ENCODE measurements at places on chromosomes 12 and 14. TPM values are rescaled to one million over a fixed set of nuclear protein-coding genes. Genes with fewer than 3 reads are reported as not detected.

Gene PHLDA1
- total RNA-seq, result 42.6 TPM

Gene SLC25A21
- total RNA-seq, result 2.9 TPM

Gene RAB15
- total RNA-seq, result 17.2 TPM

Gene KRT78
- total RNA-seq, result not detected

Gene MANSC4
- total RNA-seq, result not detected

Gene MYF5
- total RNA-seq, result not detected

Gene TMTC2
- total RNA-seq, result 0.55 TPM

Gene ASIC1
- total RNA-seq, result 0.24 TPM

Gene CISTR
- total RNA-seq, result not detected

Gene TMPRSS12
- not detected for total RNA-seq

Gene IRAK3
- not detected for total RNA-seq

Gene TEX52
- not detected for total RNA-seq

Gene PDZRN4
- not detected for total RNA-seq

Gene NEDD8
- total RNA-seq, result 713 TPM

Gene PTPRQ
- not detected for total RNA-seq

Gene SLC10A1
- total RNA-seq, result not detected

Gene LMO3
- total RNA-seq, result not detected

Gene SLC22A17
- total RNA-seq, result 0.48 TPM

Gene OTOGL
- not detected for total RNA-seq

Gene POTEM
- total RNA-seq, result not detected

Gene BMAL2
- 27.4 TPM for total RNA-seq

Gene KRT75
- not detected for total RNA-seq

Gene TOMM20L
- total RNA-seq, result not detected

Gene TDRD9
- total RNA-seq, result not detected

Gene TMCC3
- not detected for total RNA-seq

Gene SERPINA12
- total RNA-seq, result not detected

Gene FAM222A
- 7.2 TPM for total RNA-seq

Gene SMCO3
- total RNA-seq, result 0.42 TPM

Gene KRT82
- total RNA-seq, result not detected

Gene VTI1B
- 93.4 TPM for total RNA-seq

Gene SNRPF
- total RNA-seq, result 77.2 TPM

Gene C3AR1
- not detected for total RNA-seq

Gene TAS2R14
- 2.3 TPM for total RNA-seq

Gene ACOT6
- not detected for total RNA-seq

Gene PTPN21
- total RNA-seq, result 3.3 TPM

Gene FAM186B
- total RNA-seq, result 0.17 TPM

Gene BAZ1A
- total RNA-seq, result 68.3 TPM

Gene GPR65
- not detected for total RNA-seq

Gene DCD
- total RNA-seq, result not detected

Gene DPF3
- 0.60 TPM for total RNA-seq

Gene IL23A
- 0.35 TPM for total RNA-seq

Gene TRHDE
- not detected for total RNA-seq

Gene CLEC6A
- total RNA-seq, result not detected

Gene TTC9
- total RNA-seq, result 0.13 TPM

Gene BMP4
- total RNA-seq, result 56.4 TPM

Gene GPRC5D
- total RNA-seq, result not detected

Gene KRT72
- not detected for total RNA-seq

Gene ADAM21
- 0.07 TPM for total RNA-seq

Gene ITGA7
- total RNA-seq, result 0.24 TPM

Gene NINJ2
- total RNA-seq, result 0.94 TPM

Gene SP1
- 27.5 TPM for total RNA-seq
